ENCODE measurements at places on chromosomes 16 and 17. TPM values are rescaled to one million over a fixed set of nuclear protein-coding genes. Genes with fewer than 3 reads are reported as not detected.

TANC2 gene
- total RNA-seq = 58.7 TPM

ZNF597 gene
- total RNA-seq = 3.3 TPM

TMEM238L gene
- not detected for total RNA-seq

CFAP52 gene
- not detected for total RNA-seq

HBQ1 gene
- total RNA-seq = not detected

KRT27 gene
- not detected for total RNA-seq

KCTD11 gene
- 15.1 TPM for total RNA-seq

NUTF2 gene
- total RNA-seq = 73.9 TPM

DYNC1LI2 gene
- 205 TPM for total RNA-seq

CCL17 gene
- not detected for total RNA-seq

IGSF6 gene
- total RNA-seq = not detected

ZNF423 gene
- total RNA-seq = under 0.01 TPM

NEUROD2 gene
- not detected for total RNA-seq

KRTAP3-1 gene
- total RNA-seq = not detected

TLCD3A gene
- total RNA-seq = 32.1 TPM

ZSCAN10 gene
- total RNA-seq = not detected

CASKIN1 gene
- total RNA-seq = 0.30 TPM

CA4 gene
- total RNA-seq = not detected

DNAH9 gene
- not detected for total RNA-seq

All from smooth muscle cell of the umbilical artery (primary cell).